ENCODE measurements at places on chromosomes 6 and 20. TPM values are rescaled to one million over a fixed set of nuclear protein-coding genes. Genes with fewer than 3 reads are reported as not detected.

The BTN1A1 gene
- total RNA-seq: not detected

The APCDD1L gene
- 0.07 TPM for total RNA-seq

The MLN gene
- total RNA-seq: not detected

The OLIG3 gene
- total RNA-seq: not detected

The ALDH8A1 gene
- total RNA-seq: 0.07 TPM

The FAM209B gene
- total RNA-seq: 0.22 TPM

The HMGCLL1 gene
- total RNA-seq: 0.13 TPM

The TFAP2A gene
- total RNA-seq: 9.6 TPM

The TMEM170B gene
- total RNA-seq: 0.67 TPM

The C6orf141 gene
- 13.3 TPM for total RNA-seq

The PCK1 gene
- total RNA-seq: 0.13 TPM

The ACOT13 gene
- 19.9 TPM for total RNA-seq

The TBP gene
- 16.3 TPM for total RNA-seq

The PPP1R14C gene
- 1.7 TPM for total RNA-seq

The GPR63 gene
- 0.36 TPM for total RNA-seq

The MTFR2 gene
- total RNA-seq: 12.0 TPM

The CAPN11 gene
- not detected for total RNA-seq

Data from A549 treated with Mapracorat at 1 μM for 4 hours (cell line).